ENCODE measurements at places on chromosomes 2 and 18.

GRCh38 chr18:79926306-79926705 lies 25.1 kb downstream of the SLC66A2 start:
- peaks cover 8% of the 10 kb centered on the region for H3K4me1 ChIP-seq
- H3K36me3 ChIP-seq, result peaks cover 59% of the 10 kb centered on the region
- no peaks in the 10 kb centered on the region for H3K27me3 ChIP-seq
- no peak overlapping the region for H3K27ac ChIP-seq
- H3K4me3 ChIP-seq, result no peak overlapping the region

DNA sequence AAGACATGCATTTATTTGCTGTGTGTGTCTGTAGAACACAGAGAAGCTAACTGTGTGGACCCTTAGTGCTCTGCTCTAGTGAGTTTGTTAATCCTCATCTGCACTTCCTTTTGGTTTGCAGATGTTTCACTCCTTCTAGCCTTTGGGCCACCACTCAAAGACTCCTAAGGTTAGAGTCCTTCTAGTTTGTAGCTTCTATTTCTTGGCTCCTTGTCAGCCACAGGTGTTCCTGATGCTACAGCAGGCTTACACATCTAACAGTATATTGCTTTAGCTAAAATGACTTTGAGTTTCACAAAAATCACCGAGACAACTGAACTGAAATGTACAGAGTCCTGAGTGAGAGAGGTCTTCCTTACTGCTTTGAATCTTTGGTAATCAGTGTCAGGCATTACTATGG lies 551.4 kb downstream of the NRXN1 start:
- H3K4me1 ChIP-seq, result no peaks in the 10 kb centered on the region
- no peak overlapping the region for H3K27ac ChIP-seq
- H3K4me3 ChIP-seq, result no peak overlapping the region

DNA sequence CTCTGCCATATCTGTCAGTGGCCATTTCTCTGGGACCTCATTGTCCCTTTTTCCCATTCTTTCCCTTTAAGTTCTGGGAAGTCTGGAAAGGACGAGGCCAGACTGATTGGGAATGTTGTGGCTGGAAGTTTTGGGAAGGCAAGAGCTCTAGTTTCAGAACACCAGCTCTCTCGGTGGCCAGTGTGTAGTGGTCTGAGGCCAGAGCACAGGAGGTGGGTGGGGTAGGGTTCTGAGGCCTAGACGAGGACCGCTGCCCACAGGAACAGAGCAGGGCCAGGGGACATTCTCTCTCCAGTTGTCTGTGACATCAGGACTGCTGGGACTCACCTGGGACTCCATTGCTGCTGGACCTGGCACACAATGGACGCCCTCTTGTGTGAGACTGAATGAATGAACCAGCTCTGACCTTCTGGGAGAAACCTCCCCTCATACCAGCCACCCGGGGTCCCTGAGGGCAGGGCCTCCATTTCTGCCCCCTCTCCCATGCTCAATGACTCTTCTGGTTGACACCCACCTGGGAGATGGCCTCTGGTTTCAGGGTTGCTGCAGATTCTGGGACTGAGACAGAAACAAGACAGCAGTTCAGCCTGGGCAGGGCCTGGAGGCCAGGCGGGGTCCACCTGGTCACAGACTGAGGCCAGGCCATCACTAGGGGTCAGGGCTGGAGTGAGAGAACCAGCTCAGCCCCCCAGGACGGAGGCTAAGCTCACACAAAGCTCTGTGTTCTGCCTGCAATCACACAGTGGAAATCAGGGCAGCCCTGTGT lies 8.4 kb upstream of the NPPC start:
- DNase-seq, result no peak
- H3K27me3 ChIP-seq, result peaks cover 49% of the 10 kb centered on the region
- H3K4me3 ChIP-seq, result no peak overlapping the region
- no peaks in the 10 kb centered on the region for H3K4me1 ChIP-seq
- H3K36me3 ChIP-seq, result no peaks in the 10 kb centered on the region
- no peak overlapping the region for H3K27ac ChIP-seq

DNA sequence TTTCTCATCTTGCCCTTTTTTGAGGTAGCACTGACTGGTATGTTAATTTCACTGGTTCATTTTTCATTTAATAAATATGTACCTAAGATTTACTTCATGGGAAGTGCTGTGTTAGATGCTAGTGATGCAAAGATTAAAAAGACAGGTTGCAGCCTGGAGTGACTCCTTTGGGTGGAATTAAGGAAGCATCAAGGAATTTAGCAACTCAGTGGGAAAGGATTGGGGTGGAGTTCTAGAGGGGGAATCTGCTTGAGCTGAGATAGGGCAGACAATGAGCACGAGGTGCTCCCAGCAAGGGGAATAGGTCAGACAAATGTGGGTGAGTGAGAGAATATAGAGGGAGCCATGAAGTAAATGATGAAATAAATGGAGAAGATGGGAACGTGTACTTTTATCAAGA lies 57.0 kb downstream of the LYPD6 start:
- H3K36me3 ChIP-seq, result no peaks in the 10 kb centered on the region
- no peak overlapping the region for H3K4me3 ChIP-seq
- no peaks in the 10 kb centered on the region for H3K27me3 ChIP-seq
- no peak overlapping the region for H3K27ac ChIP-seq
- DNase-seq, result no peak
- H3K4me1 ChIP-seq, result no peaks in the 10 kb centered on the region

DNA sequence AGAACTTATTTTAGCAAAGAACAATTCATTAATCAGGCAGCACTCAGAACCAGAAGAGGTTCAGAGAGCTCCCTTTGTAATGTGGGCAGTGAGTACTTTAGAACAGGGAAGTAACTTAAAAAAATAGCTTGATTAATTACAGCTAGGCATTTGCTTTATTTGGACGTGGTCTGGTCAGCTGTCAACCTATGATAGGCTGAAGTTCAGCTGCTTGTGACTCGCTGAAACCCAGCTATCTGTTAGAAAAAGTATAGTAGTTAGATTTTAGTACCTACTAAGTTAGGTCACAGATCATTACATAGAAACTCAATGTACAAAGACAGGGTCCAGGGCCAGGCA lies 40.0 kb downstream of the PKDCC start:
- H3K4me3 ChIP-seq, result no peak overlapping the region
- peaks cover 11% of the 10 kb centered on the region for H3K4me1 ChIP-seq
- no peak for DNase-seq
- no peaks in the 10 kb centered on the region for H3K36me3 ChIP-seq

GRCh38 chr2:208179028-208179609 lies 10.7 kb downstream of the C2orf80 start:
- H3K36me3 ChIP-seq, result no peaks in the 10 kb centered on the region
- H3K27ac ChIP-seq, result no peak overlapping the region
- H3K4me1 ChIP-seq, result no peaks in the 10 kb centered on the region
- DNase-seq, result no peak
- H3K27me3 ChIP-seq, result peaks cover 15% of the 10 kb centered on the region
- no peak overlapping the region for H3K4me3 ChIP-seq

- peaks cover 64% of the 10 kb centered on the region for H3K4me1 ChIP-seq
- peaks cover 11% of the 10 kb centered on the region for H3K36me3 ChIP-seq
- H3K27me3 ChIP-seq, result no peaks in the 10 kb centered on the region
- no peak for DNase-seq
These were observed 247.5 kb downstream of the NBAS start for GRCh38 chr2:15313657-15314056.

All from effector memory CD8-positive, alpha-beta T cell (primary cell).